Calu3 (cell line): ENCODE measurements at places on chromosomes 6 and 20.

DNA sequence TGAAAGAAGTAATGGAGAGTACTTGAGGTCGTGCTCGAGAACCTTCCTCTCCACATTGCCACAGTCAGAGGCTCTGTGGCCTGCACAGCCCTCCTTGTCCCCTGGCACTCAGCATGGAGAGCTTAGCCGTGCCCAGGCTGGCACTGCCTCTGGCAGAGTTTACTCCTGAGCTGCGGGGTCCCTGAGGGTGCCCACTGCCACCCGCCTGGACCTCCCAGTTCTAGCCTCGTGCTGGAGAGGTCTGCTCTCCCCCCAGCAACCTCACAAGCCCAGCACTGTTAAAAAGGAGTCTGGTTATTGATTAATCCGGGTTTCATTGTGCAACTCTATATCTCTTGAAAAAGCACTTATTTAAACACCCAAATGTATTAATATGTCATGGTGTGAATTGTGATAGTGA lies 226.8 kb downstream of the TMEM242 start:
- H3K36me3 ChIP-seq = peaks cover 7% of the 10 kb centered on the region
- no peak for DNase-seq
- peaks cover 9% of the 10 kb centered on the region for H3K4me1 ChIP-seq
- no peaks in the 10 kb centered on the region for H3K27me3 ChIP-seq

DNA sequence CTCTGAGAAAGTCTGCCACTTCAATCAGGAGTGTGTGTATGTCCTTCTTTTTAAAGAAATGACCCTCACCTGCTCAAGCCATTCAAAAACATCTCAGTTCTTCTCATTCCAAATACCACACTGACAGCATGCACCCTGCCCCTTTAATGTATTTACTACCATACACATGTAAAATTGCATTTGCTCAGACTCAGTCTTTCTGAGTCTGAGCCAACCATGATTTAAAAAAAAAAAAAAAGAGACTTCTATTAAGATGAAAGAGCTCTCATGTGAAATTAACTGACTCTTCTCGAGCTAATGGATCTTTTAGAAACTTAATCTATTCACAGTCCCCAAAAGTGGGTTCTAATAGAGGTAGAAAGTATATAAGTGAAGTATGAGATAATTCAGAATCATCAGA lies 1.4 kb upstream of the FILIP1 start:
- no peaks in the 10 kb centered on the region for H3K4me1 ChIP-seq
- peaks cover 27% of the 10 kb centered on the region for H3K27me3 ChIP-seq
- no peaks in the 10 kb centered on the region for H3K36me3 ChIP-seq
- H3K4me3 ChIP-seq = no peak overlapping the region
- DNase-seq = no peak

GRCh38 chr20:63148696-63149095 lies 67.2 kb downstream of the YTHDF1 start:
- H3K4me1 ChIP-seq = no peaks in the 10 kb centered on the region
- H3K27me3 ChIP-seq = peaks cover 100% of the 10 kb centered on the region
- DNase-seq = no peak
- H3K27ac ChIP-seq = no peak overlapping the region
- no peak overlapping the region for H3K4me3 ChIP-seq

DNA sequence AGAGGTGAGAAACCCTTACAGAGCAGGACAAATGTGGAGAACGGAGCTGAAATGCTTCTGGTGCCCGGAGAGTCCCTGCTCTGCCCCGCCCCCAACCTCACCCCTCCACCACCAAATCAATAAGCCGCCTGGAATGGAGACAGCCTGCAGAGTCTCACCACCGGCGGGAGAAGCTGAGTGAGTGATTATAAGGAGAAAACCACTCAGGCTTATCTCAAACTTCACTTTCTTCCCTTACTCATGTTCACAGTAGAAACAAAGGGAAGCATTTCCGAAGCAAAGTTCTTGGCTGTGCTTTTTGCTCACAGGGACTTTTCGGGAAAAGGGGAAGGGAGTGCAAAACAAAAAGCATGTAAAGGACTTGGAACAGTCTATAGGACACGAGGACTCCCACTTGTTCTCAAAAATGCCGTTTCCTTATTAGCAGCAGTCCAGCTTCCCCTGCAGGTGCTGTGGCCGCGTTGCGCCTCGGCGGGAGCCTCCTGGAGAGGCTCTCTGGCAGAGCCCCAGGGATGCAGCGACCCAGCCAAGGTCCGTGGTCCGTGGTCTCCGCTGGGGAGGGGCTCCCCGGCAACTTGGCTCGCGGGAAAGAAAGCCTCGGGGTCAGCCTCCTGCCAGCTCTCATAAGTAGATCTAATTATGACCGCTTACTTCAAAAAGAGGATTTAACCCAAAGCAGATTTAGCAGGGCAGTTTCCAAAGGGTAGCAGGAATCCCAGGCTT lies 64.8 kb upstream of the TMEM30A start:
- peak overlapping the region; percentile 80 for H3K4me3 ChIP-seq
- no peak overlapping the region for H3K27ac ChIP-seq
- DNase-seq = peak; percentile 58
- H3K27me3 ChIP-seq = no peaks in the 10 kb centered on the region
- H3K36me3 ChIP-seq = peaks cover 4% of the 10 kb centered on the region
- peaks cover 16% of the 10 kb centered on the region for H3K4me1 ChIP-seq

DNA sequence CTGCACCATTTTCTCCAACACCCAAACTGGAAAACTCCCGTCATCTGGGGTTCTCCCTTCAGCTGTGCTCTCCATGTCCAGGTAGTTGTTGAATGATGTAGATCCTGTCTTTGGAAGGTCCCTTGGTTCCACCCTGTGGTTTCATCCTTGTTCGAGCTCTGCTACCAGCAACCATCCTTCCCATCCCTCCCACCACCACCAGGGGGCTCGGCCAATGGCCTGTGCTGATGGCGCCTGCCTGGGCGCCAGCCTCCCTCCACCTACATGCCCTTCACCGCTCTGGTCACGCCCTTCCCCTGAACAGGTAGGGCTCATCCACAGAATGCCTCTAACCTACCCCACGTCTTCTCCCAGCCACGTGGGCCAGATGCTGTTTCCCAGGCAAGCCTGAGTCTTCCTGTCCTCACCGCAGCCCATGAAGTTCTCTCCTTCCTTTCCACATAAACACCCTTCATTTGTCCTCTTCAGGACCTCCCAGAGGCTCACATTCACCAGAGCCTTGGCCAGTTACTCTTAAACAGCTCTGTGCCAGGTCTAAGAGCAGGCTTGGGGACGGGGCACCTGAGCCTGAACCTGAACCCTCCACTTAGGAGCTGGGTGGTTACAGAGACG lies 75.1 kb upstream of the DUSP22 start:
- H3K4me3 ChIP-seq = no peak overlapping the region
- H3K27me3 ChIP-seq = peaks cover 19% of the 10 kb centered on the region
- no peaks in the 10 kb centered on the region for H3K36me3 ChIP-seq
- H3K27ac ChIP-seq = no peak overlapping the region
- peaks cover 9% of the 10 kb centered on the region for H3K4me1 ChIP-seq
- peak; percentile 13 for DNase-seq

- no peak overlapping the region for H3K27ac ChIP-seq
- peaks cover 31% of the 10 kb centered on the region for H3K4me1 ChIP-seq
- no peak for DNase-seq
- H3K4me3 ChIP-seq = no peak overlapping the region
- H3K36me3 ChIP-seq = no peaks in the 10 kb centered on the region
These were observed 385.6 kb downstream of the CDKAL1 start for GRCh38 chr6:20919677-20920385.

GRCh38 chr20:60407938-60408337 lies 449.7 kb downstream of the CDH26 start:
- no peaks in the 10 kb centered on the region for H3K27me3 ChIP-seq
- H3K4me1 ChIP-seq = no peaks in the 10 kb centered on the region
- no peak overlapping the region for H3K27ac ChIP-seq
- no peak for DNase-seq
- no peak overlapping the region for H3K4me3 ChIP-seq

DNA sequence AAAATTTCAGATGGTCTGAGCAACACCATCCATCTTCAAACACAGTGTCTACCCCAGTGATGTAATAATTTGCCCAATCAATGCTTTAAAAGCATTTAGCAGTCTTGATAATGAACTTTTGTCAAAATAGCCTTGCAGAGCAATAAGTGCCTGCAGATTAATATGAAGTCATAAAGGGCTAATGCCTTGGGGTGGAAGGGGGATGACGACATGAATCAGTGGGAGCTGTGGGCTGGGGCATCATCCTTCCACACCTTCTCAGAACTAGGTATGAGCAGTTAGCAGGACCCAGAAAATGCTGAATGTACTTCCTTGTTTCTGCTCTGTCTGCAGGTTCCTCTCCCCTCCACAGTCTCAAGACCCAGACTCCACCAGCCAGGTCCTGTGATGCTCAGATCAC lies 166.2 kb upstream of the MAFB start:
- no peak for DNase-seq
- no peak overlapping the region for H3K4me3 ChIP-seq
- no peaks in the 10 kb centered on the region for H3K4me1 ChIP-seq
- H3K27ac ChIP-seq = no peak overlapping the region

- peaks cover 27% of the 10 kb centered on the region for H3K36me3 ChIP-seq
- peaks cover 15% of the 10 kb centered on the region for H3K4me1 ChIP-seq
- DNase-seq = no peak
- H3K27ac ChIP-seq = no peak overlapping the region
- no peaks in the 10 kb centered on the region for H3K27me3 ChIP-seq
- H3K4me3 ChIP-seq = no peak overlapping the region
These were observed 4.1 kb downstream of the MTRES1 start for GRCh38 chr6:107032051-107032450.
